CD4-positive, alpha-beta T cell (primary cell): ENCODE measurements at places on chromosomes 7 and 10. TPM values are rescaled to one million over a fixed set of nuclear protein-coding genes. Genes with fewer than 3 reads are reported as not detected.

DNA sequence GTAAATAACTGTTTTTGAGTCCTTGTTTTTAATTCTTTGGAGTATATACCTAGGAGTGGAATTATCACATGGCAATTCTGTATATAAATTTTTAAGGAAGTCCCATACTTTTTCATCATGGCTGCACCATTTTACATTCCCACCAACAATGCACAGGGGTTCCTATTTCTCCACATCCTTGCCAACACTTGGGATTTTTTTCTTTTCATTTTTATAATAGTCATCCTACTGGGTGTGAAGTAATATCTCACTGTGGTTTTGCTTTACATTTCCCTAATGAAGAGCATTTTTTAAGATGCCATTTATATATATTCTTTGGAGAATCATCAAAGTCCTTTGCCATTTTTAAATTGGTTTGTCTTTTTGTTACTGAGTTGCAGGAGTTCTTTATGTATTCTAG lies 89.7 kb downstream of the ARID5B start:
- no peak for DNase-seq
- H3K36me3 ChIP-seq: peaks cover 6% of the 10 kb centered on the region
- no peaks in the 10 kb centered on the region for H3K27me3 ChIP-seq
- peaks cover 25% of the 10 kb centered on the region for H3K4me1 ChIP-seq

- no peaks in the 10 kb centered on the region for H3K4me1 ChIP-seq
- no peaks in the 10 kb centered on the region for H3K27me3 ChIP-seq
- no peak overlapping the region for H3K27ac ChIP-seq
Measured at GRCh38 chr7:11153694-11154093, 180.0 kb downstream of the PHF14 start.

DNA sequence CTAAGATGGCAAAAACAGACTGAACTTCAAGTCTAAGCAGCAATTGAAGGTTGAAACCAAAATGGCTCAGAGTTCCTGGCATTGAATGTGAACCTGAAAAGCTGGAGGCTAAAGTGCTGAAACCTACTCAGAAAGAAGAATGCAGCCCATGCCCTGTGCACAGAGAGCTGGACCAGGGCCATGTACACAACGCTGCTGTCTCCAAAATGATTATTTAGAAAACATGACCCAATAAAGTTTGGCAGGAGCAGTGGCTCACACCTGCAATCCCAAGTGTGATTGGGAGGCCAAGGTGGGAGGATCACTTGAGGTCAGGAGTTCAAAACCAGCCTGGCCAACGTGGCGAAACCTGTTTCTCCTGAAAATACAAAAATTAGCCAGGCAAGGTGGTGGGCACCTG lies 158.9 kb downstream of the AKR1D1 start:
- no peaks in the 10 kb centered on the region for H3K27me3 ChIP-seq
- no peak overlapping the region for H3K4me3 ChIP-seq
- no peak for DNase-seq
- H3K4me1 ChIP-seq: no peaks in the 10 kb centered on the region

DNA sequence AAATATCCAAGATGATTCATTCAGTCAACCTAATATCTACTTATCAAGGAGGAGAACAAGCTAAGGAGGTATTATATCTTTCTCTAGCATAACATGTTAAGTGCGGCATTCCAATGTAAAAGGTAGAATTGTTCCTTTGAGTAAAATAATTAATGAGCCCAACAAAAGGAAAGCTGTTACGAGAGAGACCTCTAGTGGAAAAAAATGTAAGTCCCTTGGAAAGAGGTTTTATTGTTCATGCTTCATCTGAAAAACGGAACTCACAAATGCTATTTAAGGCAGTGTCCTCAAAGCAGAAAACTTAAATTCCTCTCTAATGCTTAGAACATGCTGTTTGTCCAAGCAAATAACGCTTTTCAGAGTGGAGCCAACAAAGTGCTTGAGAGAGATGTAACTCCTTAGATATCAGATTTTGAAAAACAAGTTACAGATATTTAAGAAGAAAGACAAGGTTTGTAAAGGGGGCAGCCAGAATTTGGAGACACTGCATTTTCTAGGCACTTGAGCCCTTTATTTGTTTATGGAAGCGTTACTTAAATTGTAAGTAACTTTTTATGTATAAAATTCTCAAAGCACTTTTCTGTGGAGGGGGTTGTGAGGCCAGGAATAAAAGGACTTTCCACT lies 119.9 kb downstream of the TFEC start:
- H3K4me3 ChIP-seq: no peak overlapping the region
- no peak for DNase-seq
- H3K27ac ChIP-seq: no peak overlapping the region
- no peaks in the 10 kb centered on the region for H3K36me3 ChIP-seq

DNA sequence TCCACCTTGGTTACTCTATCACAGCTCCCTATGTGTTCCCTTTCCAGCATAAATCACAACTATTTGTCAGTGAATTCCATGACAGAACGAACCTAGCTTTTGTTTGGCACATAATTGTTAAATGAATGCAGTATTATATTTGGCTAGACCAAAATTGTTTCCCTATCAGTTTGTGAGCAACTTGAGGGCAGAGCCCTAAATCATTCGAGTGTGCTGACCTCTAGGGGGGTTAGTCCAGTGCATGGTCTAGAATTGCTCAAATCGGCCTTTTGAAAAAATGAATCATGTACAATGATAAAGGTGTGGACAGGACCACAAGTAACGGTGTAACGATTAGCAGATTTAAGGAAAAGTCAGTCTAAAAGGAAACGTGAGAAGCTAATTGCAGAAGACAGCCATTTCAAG lies 475 bp upstream of the NRBF2 start:
- H3K27me3 ChIP-seq: no peaks in the 10 kb centered on the region
- DNase-seq: no peak
- peak overlapping the region; percentile 51 for H3K27ac ChIP-seq
- H3K4me1 ChIP-seq: peaks cover 42% of the 10 kb centered on the region
- peaks cover 3% of the 10 kb centered on the region for H3K36me3 ChIP-seq

GRCh38 chr7:153567426-153567825 lies 484.8 kb upstream of the DPP6 start:
- H3K4me1 ChIP-seq: no peaks in the 10 kb centered on the region
- no peak for DNase-seq
- H3K27me3 ChIP-seq: no peaks in the 10 kb centered on the region
- no peaks in the 10 kb centered on the region for H3K36me3 ChIP-seq
- H3K4me3 ChIP-seq: no peak overlapping the region
- no peak overlapping the region for H3K27ac ChIP-seq

- no peak for DNase-seq
- no peak overlapping the region for H3K4me3 ChIP-seq
- no peak overlapping the region for H3K27ac ChIP-seq
- H3K4me1 ChIP-seq: no peaks in the 10 kb centered on the region
- no peaks in the 10 kb centered on the region for H3K36me3 ChIP-seq
- no peaks in the 10 kb centered on the region for H3K27me3 ChIP-seq
Measured at GRCh38 chr7:95199779-95200558, 124.4 kb downstream of the PON1 start.

GRCh38 chr7:44814919-44815318 lies 18.4 kb downstream of the PPIA start:
- H3K27ac ChIP-seq: no peak overlapping the region
- DNase-seq: no peak
- no peak overlapping the region for H3K4me3 ChIP-seq
- H3K36me3 ChIP-seq: no peaks in the 10 kb centered on the region
- no peaks in the 10 kb centered on the region for H3K4me1 ChIP-seq
- no peaks in the 10 kb centered on the region for H3K27me3 ChIP-seq

GRCh38 chr7:55120074-55120473 lies 101.3 kb downstream of the EGFR start:
- H3K36me3 ChIP-seq: no peaks in the 10 kb centered on the region
- H3K27me3 ChIP-seq: peaks cover 4% of the 10 kb centered on the region
- no peak for DNase-seq
- H3K27ac ChIP-seq: no peak overlapping the region

GRCh38 chr10:95474228-95475002 lies 86.8 kb downstream of the SORBS1 start:
- H3K27ac ChIP-seq: no peak overlapping the region
- no peak overlapping the region for H3K4me3 ChIP-seq
- no peak for DNase-seq
- no peaks in the 10 kb centered on the region for H3K4me1 ChIP-seq

GRCh38 chr7:43781726-43782607 lies 23.5 kb downstream of the BLVRA start:
- H3K27me3 ChIP-seq: no peaks in the 10 kb centered on the region
- H3K27ac ChIP-seq: no peak overlapping the region
- H3K4me1 ChIP-seq: peaks cover 9% of the 10 kb centered on the region
- no peak overlapping the region for H3K4me3 ChIP-seq
- no peak for DNase-seq
- H3K36me3 ChIP-seq: peaks cover 6% of the 10 kb centered on the region

DNA sequence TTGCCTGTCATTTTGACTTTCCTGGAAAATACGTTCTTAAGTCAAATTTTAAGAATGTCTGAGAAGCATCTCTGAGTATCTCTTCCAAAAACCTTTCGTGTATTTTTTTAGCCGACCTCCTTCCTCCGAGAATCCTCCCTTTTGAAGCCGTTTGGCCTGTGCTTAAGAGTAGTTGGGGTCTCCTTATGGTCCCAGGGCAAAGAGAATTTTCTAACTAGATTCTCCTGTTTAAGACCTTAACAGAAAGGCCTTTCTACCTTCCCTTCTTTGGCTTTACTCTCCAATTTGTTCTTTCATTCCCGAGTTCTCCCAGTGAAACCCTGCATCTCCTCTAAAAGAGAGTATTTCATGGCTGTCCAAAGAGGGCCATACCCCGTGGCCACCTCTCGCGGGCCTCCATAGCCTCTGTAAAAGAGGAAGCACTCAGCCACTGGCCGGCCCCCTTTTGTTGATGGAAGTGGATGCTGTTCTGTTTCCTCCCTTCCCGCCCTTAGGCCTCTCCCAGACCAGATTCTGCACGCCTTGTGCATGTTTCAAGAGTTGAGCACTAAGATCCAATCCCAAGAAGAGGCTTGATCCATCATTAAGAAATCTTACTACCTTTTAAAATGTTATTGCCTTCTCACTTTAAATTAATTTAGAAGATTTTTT lies 6.6 kb upstream of the FEZF1 start:
- H3K4me1 ChIP-seq: peaks cover 6% of the 10 kb centered on the region
- no peak overlapping the region for H3K4me3 ChIP-seq
- DNase-seq: no peak
- H3K27me3 ChIP-seq: peaks cover 96% of the 10 kb centered on the region
- H3K36me3 ChIP-seq: no peaks in the 10 kb centered on the region

- no peak overlapping the region for H3K27ac ChIP-seq
- peaks cover 13% of the 10 kb centered on the region for H3K4me1 ChIP-seq
- no peak overlapping the region for H3K4me3 ChIP-seq
- DNase-seq: no peak
- no peaks in the 10 kb centered on the region for H3K27me3 ChIP-seq
Measured at GRCh38 chr7:129166745-129167144, 21.7 kb upstream of the SMO start.

GRCh38 chr7:68288144-68288593 lies 1291.5 kb downstream of the TYW1 start:
- H3K4me1 ChIP-seq: no peaks in the 10 kb centered on the region
- DNase-seq: no peak
- H3K4me3 ChIP-seq: no peak overlapping the region
- no peak overlapping the region for H3K27ac ChIP-seq

GRCh38 chr7:76247938-76248337 lies 46.2 kb downstream of the SRRM3 start:
- no peak overlapping the region for H3K27ac ChIP-seq
- no peak overlapping the region for H3K4me3 ChIP-seq
- H3K4me1 ChIP-seq: no peaks in the 10 kb centered on the region
- peaks cover 4% of the 10 kb centered on the region for H3K27me3 ChIP-seq
- DNase-seq: no peak

DNA sequence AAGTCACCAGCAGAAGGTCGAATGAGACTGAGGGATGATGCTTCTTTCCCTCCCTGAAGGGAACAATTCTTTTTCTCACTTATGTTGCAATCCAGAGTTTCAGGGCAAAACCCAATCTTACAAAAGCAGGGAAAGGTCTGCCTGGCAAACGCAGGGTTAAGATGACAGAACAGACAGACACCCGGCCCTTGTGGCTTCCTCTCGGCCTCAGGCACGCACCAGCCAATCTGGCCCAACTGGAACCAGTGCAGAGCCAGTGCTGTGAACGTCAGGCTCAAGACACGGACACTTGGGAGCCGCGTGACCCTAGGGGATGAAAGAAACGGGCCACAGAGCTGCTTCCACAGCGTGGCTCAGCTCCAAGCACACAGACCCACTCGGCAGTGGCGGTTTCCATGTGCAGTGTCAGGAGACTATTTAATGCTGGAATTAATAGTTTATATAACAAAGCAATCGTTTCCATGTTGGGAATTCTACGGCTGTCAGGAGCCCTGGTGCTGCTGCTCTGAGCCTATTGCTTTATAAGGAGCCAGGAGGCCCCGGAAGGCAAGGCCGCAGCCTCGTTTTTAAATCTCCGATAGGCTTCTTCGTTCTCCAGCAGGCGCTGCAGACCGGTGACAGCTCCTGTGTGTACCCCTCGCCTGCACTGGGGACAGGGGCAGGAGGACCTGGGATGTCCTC lies 198.4 kb downstream of the DIP2C start:
- H3K36me3 ChIP-seq: no peaks in the 10 kb centered on the region
- no peak overlapping the region for H3K4me3 ChIP-seq
- H3K27me3 ChIP-seq: peaks cover 11% of the 10 kb centered on the region
- H3K4me1 ChIP-seq: no peaks in the 10 kb centered on the region
- no peak for DNase-seq

GRCh38 chr10:31401287-31401686 lies 82.3 kb downstream of the ZEB1 start:
- H3K27ac ChIP-seq: no peak overlapping the region
- H3K4me1 ChIP-seq: no peaks in the 10 kb centered on the region
- no peak overlapping the region for H3K4me3 ChIP-seq
- H3K27me3 ChIP-seq: no peaks in the 10 kb centered on the region

- H3K27ac ChIP-seq: no peak overlapping the region
- H3K27me3 ChIP-seq: peaks cover 6% of the 10 kb centered on the region
- no peak for DNase-seq
- H3K4me3 ChIP-seq: no peak overlapping the region
Measured at GRCh38 chr10:128220021-128220420, 93.8 kb upstream of the MKI67 start.

HOXA5 gene
- not detected for total RNA-seq

RARRES2 gene
- not detected for total RNA-seq
